ENCODE measurements at places on chromosomes 13 and 19. TPM values are rescaled to one million over a fixed set of nuclear protein-coding genes. Genes with fewer than 3 reads are reported as not detected.

TSKS gene
- total RNA-seq = not detected

MADCAM1 gene
- 0.44 TPM for total RNA-seq

GFY gene
- total RNA-seq = not detected

CAPN12 gene
- not detected for total RNA-seq

DCT gene
- total RNA-seq = not detected

APC2 gene
- 0.23 TPM for total RNA-seq

TUBA3C gene
- total RNA-seq = not detected

Measured in endothelial cell of umbilical vein (primary cell).